ENCODE measurements at places on chromosomes 2 and 18.
A peak's percentile ranks its signal among the peaks of the same experiment; 100 is the strongest.

- no peak for DNase-seq
These were observed 101.8 kb upstream of the MAP2 start for GRCh38 chr2:209322041-209322440.

DNA sequence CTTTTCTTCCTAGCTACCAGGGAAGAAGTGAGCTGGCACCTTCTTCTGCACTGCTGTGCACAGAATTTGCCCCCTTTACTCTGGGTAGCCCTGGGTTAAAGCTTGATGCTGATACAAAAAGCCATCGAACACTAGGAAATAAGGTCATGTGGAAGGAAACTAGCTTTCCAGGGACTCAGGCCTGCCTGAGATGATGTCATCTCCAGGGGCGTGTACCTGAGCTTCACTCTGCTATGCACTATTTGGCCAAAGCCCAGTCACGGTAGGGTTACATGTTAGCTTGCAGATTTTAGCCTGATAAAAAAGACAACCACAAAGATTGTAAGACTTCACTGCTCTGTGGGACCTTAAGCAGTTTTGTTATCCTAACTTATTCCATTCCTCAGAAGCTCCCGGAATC lies 20.4 kb downstream of the EDAR start:
- DNase-seq, result peak; percentile 66

- no peak for DNase-seq
These were observed 58.2 kb downstream of the MBP start for GRCh38 chr18:77074431-77074830.

DNA sequence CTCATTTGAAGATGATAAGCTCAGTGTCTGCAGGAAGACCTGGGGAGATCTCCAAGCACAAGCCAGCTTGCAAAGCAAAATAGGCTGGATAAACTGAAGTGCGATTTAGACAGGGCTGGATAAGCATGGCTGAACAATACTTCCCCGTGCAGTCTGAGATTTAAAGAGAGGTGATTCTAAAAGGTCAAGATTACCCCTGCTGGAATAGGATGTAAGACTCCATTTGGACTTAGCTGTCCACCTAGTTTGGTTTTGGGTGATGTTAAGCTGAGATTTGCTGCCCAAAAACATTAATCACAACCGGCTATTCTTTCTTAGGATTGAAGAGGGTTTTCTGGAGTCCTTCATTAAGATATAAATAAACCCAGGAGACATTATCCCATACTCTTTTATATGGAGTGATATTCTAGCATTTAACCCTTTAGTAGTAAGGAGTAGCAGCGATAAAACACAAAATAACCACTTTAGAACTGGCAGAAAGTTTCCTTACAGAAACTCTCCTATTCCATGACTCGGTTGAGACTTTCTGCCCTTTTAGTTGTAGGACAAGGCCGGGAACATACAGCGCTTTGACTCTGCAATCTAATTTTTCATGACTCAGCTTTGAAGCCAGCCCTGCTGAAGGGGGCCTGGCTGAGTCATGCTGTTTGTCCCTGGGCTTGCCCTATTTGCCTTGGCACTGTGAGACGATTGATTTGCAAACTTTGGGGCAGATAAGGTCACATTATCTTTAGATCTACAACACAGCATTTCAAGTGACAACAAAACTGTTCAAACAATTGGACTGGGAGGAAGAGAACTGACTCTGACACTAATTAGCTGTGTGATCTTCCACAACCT lies 238.2 kb downstream of the GCA start:
- peak; percentile 76 for DNase-seq

- DNase-seq, result no peak
These were observed 553.9 kb downstream of the ZNF804A start for GRCh38 chr2:185152186-185152585.

- DNase-seq, result no peak
These were observed 42.9 kb downstream of the MMADHC start for GRCh38 chr2:149544692-149545091.

- peak; percentile 68 for DNase-seq
These were observed 2.0 kb downstream of the TMEM169 start for GRCh38 chr2:216083464-216084281.

Data from mesendoderm (in vitro differentiated cells).